ENCODE measurements at places on chromosomes 12 and 14.

GRCh38 chr12:24902511-24903328 is 46.2 kb downstream of the BCAT1 start:
- peak; percentile 63 for DNase-seq

- DNase-seq = no peak
Measured at GRCh38 chr12:95014554-95014953, 11.1 kb upstream of the NDUFA12 start.

DNA sequence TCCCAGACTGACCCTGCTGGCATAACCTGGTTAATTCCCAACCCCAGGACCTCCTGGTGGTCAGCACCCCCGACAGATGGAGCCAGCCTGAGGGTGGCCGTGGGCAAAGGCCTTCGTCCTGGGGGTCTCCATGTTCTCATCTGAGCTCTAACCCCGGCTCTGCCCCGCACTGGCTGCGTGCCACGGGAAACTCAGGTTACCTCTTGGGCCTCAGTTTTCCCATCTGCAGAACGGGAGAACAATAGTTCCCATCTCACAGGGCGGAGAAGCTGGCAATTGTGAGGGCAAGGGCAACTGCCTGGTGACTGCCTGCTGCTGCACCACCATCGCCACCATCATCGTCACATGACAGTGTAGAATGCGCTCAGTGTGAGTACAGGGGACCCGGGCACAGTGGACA is 77.9 kb downstream of the RFLNA start:
- DNase-seq = no peak

DNA sequence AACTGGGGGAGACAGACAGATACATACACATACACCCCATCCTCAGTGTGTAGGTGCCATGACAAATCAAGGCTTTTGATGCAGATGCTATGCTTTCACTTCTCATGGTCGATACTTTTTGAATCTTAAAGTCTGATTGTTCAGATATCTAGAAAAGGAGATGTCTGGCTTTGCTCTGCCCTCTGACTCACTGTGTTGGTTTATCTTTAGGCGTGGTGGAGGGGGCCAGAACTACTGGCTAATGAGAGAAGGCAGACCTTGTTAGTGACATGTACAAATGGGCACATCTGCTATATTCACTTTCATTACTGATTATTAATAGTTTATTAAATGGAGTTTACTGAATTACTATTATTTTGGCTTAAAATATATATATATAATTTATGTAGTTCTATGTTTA is 444.3 kb upstream of the RGS6 start:
- DNase-seq = no peak

All from sciatic nerve (tissue), 2 donors.